NCI-H187 treated with DMSO at 0.1 percent for 48 hours (cell line): ENCODE measurements at places on chromosomes 7 and 10.

DNA sequence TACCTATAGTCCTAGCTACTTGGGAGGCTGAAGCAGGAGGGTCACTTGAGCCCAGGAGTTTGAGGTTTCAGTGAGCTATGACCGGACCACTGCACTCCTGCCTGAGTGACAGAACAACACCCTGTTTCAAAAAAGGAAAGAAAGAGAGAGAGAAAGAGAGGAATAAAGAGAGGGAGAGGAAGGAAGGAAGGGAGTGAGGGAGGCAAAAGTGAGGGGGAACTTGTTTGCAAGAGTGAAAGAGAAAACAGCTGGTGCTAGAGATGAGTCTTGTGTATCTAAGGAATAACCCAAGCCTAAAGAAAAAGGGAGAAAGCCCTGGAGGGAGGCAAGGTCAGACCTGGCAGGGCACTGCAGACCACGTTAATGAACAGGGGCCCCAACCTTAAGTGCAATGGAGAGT lies 4.8 kb upstream of the NT5C2 start:
- no peak for DNase-seq

DNA sequence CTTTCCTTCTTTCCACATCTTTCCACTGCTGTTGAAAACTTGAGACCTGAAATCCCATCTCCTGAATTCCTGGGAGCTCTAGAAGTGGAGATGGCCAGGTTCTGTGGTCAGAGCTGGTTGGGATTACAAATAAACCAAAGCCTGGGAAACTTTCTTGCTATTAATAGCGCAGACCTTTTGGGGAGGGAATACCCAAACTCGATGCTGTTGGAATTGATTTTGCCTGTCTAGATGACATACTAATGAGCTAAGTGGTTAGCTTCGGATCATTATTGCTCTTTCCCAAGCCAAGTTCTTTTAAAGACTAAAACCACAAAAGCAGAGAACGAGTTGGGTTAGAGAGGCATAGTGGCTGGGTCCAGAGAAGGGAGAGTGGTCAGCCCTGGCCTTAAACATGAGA lies 76.6 kb downstream of the TCF7L2 start:
- no peak for DNase-seq

- no peak for DNase-seq
These were observed 223.2 kb downstream of the CCSER2 start for GRCh38 chr10:84551437-84552120.

DNA sequence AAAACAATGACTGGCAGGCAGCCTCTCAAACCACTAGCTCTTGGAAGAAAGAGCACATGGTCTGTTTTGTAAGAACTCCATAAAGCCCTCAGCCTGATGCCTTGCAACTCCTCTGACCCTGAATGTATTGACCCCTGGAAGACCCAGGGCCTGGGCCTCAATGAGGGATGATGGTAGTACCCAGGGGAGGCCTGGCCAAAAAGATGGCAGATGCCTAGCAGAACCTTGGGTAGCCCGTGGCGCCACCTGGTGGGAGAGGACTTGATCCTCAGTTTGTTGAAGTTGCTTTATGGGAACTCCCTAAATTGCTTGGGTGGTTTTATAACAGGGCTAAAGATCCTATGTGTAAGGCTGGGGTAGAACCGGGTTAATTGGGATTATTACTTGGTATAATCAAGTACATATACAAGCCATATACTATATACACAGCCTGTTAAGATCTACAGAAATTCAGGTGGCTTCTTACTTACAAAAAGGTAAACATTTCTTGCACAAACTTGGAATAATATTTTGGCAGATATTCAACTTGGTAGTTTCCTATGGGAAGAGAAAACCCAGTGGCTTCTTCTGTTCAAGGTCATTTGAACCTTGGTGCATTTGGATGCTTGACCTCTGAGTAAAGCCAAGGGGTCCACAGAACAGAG lies 95.8 kb upstream of the CACUL1 start:
- no peak for DNase-seq

- DNase-seq, result no peak
These were observed 34.7 kb upstream of the SLC35B4 start for GRCh38 chr7:134351424-134351823.

DNA sequence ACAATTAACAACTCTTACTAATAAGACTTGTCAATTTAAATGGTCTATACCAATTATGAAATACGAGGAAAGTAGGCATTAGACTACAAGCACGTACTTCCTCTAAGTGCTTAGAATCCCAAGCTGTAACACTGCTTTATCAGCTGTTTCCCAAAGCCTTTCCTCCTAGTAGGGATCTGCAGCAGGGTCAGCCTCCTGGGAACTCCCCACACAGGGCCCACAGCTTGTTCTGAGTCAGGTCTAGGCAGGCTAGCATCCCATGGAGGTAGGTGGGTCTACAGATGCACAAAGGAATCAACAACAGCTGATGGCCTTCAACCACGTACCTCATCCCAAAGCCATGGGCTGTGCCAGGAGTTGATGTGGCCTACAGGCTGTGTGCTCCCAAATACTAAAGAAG lies 14.7 kb downstream of the MMS19 start:
- no peak for DNase-seq

DNA sequence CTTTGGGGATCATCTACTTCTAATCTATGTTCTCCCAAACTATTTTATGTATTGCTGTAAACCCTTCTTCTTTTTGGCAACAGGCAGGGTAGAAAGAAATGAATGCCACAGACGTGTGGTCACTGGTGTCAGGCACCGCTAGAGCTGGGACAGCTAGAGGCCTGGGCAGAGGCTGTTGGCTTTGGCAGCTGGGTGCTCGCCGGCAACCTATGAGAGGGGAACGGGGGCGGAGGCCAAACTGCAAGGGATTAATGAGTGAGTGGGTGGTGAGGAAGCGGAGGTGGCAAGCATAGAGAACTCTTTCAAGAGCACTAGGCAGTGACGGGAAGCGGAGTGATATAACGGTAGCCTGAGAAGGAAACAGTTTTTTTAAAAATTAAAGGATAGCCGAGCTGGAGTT lies 78.5 kb downstream of the CREB5 start:
- DNase-seq, result no peak
